ENCODE measurements at places on chromosomes 3 and 15.

DNA sequence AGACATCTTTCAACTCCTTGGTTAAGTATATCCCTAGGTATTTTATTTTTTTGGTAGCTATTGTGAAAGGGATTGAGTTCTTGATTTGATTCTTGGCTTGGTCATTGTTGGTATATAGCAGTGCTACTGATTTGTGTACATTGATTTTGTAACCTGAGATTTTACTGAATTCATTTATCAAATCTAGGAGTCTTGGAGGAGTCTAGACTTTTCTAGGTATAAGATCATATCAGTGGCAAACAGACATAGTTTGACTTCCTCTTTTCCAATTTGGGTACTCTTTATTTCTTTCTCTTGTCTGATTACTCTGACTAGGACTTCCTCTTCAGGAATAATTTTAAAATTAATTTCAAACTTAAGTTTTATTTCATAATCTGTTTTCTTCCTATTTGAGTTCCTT lies 125.2 kb downstream of the OCA2 start:
- no peak for DNase-seq

DNA sequence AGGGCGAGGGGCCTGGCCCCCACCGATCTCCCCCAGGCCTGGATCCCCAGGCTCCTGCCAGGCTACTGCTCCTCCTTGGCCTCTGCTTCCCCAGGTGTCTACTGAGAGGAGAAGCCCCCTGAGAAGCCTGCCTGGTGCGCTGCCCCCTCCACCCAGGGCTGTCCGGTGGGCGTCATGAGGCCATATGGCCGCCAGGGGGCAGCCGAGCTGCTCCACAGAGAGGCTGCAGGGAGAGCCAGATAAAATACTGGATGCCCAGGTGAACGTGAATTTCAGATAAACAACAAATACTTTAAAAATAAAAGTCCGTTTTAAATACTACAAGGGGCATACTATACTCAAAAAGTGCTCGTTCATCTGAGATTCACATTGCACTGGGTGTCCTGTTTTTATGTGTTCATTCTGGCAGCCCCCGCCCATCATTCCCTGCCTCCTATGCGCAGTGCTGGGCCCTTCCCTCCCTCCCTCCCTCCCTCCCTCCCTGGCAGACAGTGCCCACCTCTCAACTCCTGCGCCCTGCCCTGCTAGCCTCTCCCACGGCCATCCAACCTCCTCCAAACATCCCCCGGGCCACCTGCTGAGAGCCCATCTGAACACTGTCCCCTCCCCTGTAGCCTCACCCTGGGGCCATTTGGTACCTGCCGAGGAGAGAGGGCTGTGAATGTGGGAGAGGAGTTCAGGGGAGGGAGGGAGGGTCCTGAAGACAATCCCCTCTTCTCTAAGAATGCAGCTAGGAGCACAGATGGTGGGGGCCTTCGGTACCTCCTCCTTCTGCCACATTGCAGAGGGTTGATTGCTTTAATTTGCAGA lies 29.6 kb downstream of the PSTPIP1 start:
- DNase-seq = peak; percentile 81

DNA sequence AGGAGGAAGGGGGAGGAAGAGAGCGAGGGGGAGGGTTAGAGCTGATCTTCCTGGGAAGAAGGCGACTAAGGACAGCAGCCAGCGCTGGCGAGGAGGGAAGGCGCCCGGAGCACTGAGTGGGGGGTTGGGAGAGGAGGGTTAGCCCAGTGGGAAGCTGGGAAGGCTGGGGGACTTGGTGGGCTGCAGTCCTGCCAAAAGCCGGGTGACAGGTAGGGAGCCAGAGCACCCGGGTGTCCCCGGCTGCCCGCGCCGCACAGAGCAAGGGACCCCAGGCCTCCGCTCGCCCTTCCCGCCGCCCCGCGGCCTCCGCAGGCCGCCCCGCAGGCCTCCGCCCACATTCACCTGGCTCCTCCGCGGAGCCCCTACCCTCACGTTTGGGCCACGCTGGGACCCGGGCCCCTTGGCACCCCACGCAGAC lies 448 bp downstream of the SLC12A8 start:
- no peak for DNase-seq

GRCh38 chr3:118433825-118434224 lies 600.8 kb downstream of the IGSF11 start:
- DNase-seq = no peak

GRCh38 chr3:119659606-119660291 lies 640 bp downstream of the POPDC2 start:
- DNase-seq = no peak

GRCh38 chr15:39030291-39031070 lies 465.9 kb upstream of the RASGRP1 start:
- no peak for DNase-seq

GRCh38 chr3:69012800-69013252 lies 658 bp downstream of the EOGT start:
- DNase-seq = peak; percentile 62

DNA sequence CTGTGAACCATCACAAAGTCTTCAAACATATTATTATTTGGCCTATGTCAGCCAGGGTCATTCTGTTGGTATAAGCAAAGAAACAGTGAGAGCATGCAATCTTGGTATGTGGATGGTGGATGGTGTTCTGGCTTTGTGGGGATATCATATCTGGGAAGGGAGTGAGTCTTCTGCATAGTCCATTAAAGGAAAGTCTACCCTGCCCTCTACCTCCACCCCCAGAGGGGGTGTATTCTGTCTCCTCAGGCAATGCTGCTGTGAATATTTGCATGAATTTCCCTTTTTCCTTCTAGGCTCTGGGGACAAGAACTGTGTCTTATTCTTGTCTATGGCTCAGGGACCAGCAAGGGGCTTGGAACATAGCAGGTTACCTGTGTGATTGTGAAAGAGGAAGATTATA lies 495.8 kb downstream of the PDCD6IP start:
- DNase-seq = no peak

- DNase-seq = peak; percentile 93
These were observed at the start of the genes PEX11A and WDR93 for GRCh38 chr15:89690276-89691218. PEX11A (minus strand) TSS chr15:89690754; CDS start chr15:89690632, 122 bp downstream. WDR93 (plus strand) TSS chr15:89690811; CDS start chr15:89701747, 10,936 bp downstream.

GRCh38 chr3:41608347-41608746 lies 353.6 kb downstream of the ULK4 start:
- DNase-seq = no peak

- DNase-seq = no peak
These were observed 563.4 kb upstream of the TGFBR2 start for GRCh38 chr3:30042916-30043555.

DNA sequence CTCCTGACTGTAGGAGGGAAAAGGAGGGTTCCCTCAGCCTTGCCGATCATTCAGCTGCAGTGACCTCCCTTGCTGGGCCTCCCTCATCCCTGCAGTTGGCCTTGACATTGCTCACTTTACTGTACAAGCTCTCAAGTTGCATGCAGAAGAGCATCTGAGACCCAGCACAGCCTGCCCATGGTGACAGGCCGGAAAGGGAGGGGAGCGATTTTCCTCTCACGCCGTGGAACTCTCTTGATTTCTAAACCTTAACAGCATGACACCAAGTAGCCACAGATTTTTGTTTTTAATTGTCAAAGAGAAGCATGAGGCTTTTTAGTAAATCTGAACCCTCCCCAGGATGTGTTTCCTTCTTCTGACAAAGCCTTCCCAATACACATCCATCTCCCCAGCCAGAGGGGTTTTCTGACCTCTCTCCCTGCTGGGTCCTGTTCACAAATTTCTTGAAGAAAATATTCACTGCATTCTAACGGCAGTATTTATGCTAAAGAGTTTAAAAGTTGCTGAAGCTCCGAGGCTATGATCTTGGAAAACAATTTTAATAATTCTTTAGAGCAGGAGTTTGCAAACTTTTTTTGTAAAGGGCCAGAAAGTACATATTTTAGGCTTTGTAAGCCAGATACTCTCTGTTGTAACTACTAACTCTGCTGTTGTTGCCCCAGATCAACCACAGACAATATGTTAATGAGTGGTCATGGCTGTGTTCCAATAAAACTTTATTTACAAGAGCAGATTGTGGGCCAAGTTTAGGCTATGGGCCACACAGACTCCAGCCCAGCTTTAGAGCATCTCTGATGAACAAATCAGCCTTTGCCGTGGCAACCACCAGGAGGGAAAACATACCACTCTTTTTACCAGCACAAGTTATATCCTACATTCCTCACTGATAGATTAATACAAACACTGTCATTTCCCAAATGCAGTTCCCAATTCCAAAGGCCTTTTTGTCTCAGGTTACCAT lies 34.8 kb downstream of the LMCD1 start:
- DNase-seq = no peak

- DNase-seq = no peak
These were observed 104.0 kb upstream of the MYRIP start for GRCh38 chr3:39705351-39705900.

GRCh38 chr15:75646944-75647364 lies 758 bp upstream of the SNX33 start:
- peak; percentile 34 for DNase-seq

DNA sequence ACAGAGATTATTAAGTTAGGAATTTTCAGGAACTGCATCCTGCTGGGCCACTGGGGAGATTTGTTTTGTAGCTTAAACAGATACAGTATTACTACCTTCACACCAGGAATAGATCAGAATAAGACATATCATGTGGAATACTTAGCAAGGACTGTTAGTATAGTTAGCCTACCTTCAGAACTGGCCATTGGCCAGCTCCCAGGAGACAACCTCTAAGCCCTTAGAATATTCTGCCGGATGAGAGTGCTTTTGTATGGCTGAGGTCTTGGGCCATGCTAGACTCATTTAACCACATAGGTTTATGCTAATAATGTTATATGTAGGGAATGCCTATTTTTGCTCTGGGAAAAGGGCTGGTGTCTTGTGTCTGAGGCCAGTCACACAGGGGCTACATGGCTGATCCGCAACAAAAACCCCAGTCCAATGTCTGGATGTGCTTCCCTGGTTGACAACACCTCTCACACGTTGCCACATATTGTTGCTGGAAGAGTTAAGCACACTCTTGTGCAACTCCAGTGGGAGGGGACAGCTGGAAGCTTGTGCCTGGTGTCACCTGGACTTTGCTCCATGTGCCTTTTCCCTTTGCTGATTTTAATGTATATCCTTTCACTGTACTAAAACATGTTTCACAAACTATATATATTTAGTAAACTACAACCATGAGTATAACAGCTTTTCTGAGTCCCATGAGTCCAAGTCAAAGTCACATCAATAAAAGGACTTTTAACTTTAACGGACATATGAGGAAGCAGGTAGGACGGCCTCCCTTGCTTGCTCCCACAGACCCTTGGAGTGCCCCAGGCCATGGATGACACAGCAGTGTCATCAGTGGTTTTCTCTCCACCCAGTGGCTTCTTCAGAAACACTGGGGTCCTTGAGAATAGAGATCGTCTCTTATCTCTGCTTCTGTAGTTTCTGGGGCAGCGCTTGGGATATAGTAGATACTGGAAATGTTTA lies 118.0 kb upstream of the C3orf80 start:
- peak; percentile 26 for DNase-seq

DNA sequence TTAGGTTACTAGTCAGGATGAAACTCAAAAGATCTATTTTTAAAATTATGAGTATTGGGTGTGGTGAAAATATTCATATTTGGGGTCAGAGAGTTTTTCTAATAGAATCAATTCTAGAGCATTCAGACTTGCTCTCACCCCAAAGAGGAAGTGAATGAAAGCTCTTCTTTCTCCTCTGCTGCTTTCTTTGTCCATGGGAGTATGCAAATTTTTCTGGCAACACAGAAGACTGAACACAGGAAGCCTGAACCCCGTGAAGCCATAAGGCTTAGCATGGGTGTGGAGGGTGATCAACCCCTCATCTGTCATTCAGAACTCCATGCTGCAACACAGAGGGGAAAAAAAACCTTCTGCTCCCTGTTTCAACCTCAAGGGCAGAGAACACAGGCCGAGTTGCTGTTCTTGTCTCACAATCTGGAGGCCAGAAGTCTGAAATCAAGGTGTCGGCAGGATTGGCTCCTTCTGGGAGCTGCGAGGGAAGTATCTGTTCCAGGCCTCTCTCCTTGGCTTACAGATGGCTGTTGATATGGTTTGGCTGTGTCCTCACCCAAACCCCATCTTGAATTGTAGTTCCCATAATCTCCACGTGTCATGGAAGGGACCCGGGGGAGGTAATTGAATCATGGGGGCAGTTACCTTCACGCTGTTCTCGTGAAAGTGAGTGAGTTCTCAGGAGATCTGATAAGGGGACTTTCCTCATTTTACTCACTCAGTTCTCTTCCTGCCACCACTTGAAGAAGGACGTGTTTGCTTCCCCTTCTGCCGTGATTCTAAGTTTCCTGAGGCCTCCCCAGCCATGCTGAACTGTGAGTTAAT lies 33.7 kb upstream of the CD47 start:
- DNase-seq = peak; percentile 82

DNA sequence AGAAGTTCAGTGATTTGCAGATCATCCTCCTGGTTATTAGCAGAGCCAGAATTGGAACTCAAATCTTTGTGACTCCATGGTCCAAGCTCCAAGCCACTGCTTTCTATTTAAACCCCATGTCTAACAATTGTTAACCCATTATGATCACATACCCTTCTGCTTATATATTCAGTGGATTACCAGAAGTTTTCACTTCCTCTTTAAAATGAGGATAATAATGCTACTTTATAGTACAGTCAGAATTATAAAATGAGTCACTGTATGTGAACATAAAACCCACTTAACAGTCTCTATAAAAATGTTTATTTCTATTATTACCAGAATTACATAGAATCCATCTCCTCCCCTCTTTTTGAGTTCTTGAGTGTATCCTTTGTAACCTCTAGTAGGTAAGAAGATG lies 550.7 kb upstream of the DPPA4 start:
- no peak for DNase-seq

DNA sequence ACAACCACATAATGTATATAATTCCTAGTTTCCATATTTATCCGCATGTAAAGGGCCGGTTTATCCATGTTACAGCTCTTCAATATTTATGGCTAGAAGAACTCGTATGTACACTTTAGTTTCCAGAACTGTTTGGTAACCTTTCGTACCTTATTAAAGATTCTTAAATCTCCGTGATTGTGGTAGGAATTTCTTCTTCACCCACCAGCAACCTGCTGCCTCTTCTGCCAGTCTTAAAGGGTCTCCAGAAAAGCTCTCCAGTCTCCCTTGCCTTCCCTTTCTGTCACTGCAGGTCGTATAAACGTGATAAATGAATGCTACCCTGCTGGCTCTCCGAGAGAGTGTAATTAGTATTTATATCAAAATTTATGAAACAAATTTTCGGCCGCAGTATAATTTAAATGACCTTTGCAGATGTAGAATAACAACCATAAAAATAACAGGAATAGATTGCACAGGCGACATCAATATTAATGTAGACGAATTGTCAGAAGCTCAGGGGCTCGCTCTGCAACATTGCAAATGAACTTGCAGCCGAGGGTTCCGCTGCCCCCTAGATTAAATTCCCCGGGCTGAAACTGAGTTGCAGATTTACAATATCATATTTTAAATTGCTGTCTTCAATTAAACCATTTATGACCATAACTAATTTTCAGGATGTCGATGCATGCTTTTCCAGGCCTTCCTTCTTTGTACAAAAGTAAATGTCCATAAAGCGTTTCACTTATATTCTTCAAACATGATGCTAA lies 5.4 kb downstream of the ZIC1 start:
- no peak for DNase-seq

Data from RPMI8226 (cell line).